ENCODE measurements at places on chromosomes 2 and 18. TPM values are rescaled to one million over a fixed set of nuclear protein-coding genes. Genes with fewer than 3 reads are reported as not detected.

Gene PARD3B
- 22.4 TPM for total RNA-seq

Gene COLEC12
- total RNA-seq, result 56.9 TPM

Gene MC5R
- total RNA-seq, result 0.36 TPM

Gene FRZB
- total RNA-seq, result 0.36 TPM

Gene ALPI
- total RNA-seq, result not detected

DNA sequence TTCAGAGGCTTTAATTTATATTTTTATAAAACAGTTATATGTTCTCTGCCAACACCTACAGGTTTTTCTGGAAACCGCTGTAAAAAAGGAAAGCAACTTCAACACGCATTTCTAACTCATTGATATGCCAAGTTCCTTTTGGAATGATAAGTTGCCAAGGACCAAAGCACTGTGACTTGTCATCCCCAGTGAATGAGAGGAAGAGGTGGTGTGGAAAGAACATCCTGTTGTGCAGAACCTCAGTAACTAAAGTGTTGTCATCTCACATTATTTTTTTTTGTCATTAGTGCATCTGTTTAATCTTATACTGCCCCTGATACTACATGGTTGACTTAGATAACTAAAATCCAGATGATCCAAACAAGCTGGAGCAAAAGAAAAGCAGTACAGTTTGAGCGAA is 96.0 kb upstream of the NEUROD1 start:
- no peak overlapping the region for H3K27ac ChIP-seq
- H3K36me3 ChIP-seq, result no peaks in the 10 kb centered on the region
- H3K27me3 ChIP-seq, result no peaks in the 10 kb centered on the region
- peaks cover 13% of the 10 kb centered on the region for H3K4me1 ChIP-seq

GRCh38 chr2:97995026-97995733 is 568 bp downstream of the TMEM131 start:
- H3K36me3 ChIP-seq, result no peaks in the 10 kb centered on the region
- H3K27ac ChIP-seq, result peak overlapping the region; percentile 91
- DNase-seq, result peak; percentile 90
- no peaks in the 10 kb centered on the region for H3K27me3 ChIP-seq

DNA sequence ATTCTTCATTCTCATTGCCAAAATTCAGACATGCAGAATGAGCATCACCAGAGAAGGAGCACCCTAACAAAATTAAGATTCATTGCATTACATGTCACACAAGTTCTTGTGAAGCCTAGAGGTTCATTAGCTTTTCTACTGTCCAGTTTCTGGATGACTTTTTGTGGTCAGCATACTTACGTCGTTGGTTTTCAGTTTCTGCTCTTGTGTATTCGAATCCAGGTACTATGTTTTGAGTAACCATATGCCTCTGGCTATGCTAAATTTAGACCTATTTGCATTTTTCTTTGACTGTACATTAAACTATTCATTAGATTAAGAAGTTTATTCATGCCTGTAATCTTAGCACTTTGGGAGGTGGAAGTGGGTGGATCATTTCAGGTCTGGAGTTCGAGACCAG is 251.3 kb downstream of the PARD3B start:
- H3K27ac ChIP-seq, result no peak overlapping the region
- no peaks in the 10 kb centered on the region for H3K36me3 ChIP-seq
- no peak overlapping the region for H3K4me3 ChIP-seq
- H3K27me3 ChIP-seq, result no peaks in the 10 kb centered on the region

- no peaks in the 10 kb centered on the region for H3K36me3 ChIP-seq
- no peaks in the 10 kb centered on the region for H3K27me3 ChIP-seq
- no peak for DNase-seq
- peaks cover 21% of the 10 kb centered on the region for H3K4me1 ChIP-seq
- H3K4me3 ChIP-seq, result no peak overlapping the region
These were observed 10.2 kb downstream of the CYRIA start for GRCh38 chr2:16655445-16655837.

- no peaks in the 10 kb centered on the region for H3K4me1 ChIP-seq
- peak; percentile 37 for DNase-seq
- no peaks in the 10 kb centered on the region for H3K36me3 ChIP-seq
- no peaks in the 10 kb centered on the region for H3K27me3 ChIP-seq
- no peak overlapping the region for H3K4me3 ChIP-seq
- H3K27ac ChIP-seq, result no peak overlapping the region
These were observed 58.0 kb upstream of the ARL5A start for GRCh38 chr2:151886241-151886640.

DNA sequence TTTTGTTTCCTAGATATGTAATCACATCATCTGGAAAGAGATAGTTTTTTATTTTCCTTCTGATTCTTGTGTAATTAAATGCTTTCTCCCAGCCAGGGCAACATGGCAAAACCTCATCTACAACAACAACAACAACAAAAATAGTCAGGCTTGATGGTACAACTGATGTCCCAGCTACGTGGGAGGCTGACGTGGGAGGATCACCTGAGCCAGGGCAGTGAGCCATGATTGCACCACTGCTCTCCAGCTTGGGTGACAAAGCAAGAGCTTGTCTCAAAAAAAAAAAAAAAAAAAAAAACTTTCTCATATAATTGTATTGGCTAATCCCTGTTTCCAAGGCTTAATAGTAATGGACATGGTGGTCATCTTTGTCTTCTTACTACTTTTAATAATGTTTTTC is 26.4 kb upstream of the PGAP1 start:
- DNase-seq, result no peak
- no peaks in the 10 kb centered on the region for H3K27me3 ChIP-seq
- H3K36me3 ChIP-seq, result no peaks in the 10 kb centered on the region
- no peak overlapping the region for H3K27ac ChIP-seq

DNA sequence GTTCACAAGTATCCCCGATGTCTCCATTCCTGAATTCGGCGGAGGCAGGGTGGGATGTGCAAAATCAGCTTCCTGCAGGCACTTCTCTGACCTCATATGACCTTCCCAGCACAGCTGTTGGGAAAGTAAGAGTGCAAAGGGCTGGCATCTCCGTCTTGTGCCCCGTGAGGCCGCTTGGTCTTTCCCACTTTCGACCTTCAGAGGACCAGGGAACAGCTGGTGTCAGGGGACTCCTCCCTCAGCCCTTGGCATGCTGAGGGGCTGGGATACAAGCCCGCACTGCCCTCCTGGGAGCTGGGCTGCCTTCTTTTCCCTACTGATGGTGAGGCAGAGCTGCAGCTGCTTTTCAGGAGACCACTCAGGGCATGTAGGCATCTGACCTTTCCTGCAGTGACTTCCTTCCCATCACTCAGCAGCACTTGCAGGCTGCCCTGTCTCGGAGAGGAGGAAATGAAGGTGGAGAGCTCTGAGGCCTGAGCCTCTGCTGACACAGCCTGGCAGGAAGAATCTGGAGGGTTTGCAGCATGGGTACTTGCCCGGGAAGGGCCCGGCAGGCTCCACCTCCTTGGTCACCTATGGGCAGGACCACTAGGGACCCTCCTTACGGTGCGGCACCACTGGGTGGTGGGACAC is 277.2 kb upstream of the HS6ST1 start:
- H3K4me1 ChIP-seq, result no peaks in the 10 kb centered on the region
- H3K4me3 ChIP-seq, result no peak overlapping the region
- no peak overlapping the region for H3K27ac ChIP-seq
- no peaks in the 10 kb centered on the region for H3K36me3 ChIP-seq

Measured in osteoblast (primary cell).